Activated naive CD4-positive, alpha-beta T cell treated with anti-CD3 and anti-CD28 coated beads, Interleukin-2, amount 50 U/mL, for 72 hours (primary cell): ENCODE measurements at places on chromosomes 3 and 15.
A peak's percentile ranks its signal among the peaks of the same experiment; 100 is the strongest.

GRCh38 chr15:78992416-78993256 lies 47.8 kb upstream of the CTSH start:
- no peak for DNase-seq

DNA sequence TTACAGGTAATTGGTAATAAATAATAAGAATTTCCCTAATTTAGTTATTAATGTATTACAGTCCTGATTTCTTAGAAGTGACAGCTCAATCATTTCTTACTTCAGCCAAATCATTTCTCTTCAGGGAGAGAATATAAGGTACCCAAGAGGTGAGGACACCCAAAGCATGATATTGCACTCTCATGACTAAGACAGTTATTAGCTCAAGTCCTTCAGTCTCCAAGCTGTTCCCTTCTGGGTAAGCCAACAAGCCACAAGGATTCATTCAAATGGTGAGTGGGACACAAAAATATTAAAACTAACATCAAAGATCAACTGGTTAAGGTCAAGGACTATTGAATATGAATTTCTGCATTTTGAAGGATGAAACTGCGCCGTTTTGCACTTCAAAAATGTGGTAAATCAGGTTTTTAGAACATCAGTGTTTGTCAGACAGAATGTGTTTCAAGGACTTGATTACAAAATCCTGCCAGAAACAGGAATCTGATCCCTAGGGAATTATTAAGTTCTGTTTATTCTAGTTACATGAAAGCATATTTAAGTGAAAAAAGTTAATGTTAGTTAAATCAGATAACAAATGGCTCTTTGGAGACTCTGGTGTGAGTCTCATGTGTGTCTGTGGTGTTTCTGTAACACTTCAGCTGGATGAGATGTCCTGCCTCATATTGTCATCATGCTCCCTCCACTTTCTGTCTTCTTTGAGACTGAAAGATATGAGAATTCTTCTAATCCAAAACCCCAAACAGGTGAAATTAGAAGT lies 101.7 kb upstream of the COL8A1 start:
- DNase-seq, result no peak

GRCh38 chr3:31220431-31220830 lies 312.3 kb upstream of the STT3B start:
- no peak for DNase-seq

DNA sequence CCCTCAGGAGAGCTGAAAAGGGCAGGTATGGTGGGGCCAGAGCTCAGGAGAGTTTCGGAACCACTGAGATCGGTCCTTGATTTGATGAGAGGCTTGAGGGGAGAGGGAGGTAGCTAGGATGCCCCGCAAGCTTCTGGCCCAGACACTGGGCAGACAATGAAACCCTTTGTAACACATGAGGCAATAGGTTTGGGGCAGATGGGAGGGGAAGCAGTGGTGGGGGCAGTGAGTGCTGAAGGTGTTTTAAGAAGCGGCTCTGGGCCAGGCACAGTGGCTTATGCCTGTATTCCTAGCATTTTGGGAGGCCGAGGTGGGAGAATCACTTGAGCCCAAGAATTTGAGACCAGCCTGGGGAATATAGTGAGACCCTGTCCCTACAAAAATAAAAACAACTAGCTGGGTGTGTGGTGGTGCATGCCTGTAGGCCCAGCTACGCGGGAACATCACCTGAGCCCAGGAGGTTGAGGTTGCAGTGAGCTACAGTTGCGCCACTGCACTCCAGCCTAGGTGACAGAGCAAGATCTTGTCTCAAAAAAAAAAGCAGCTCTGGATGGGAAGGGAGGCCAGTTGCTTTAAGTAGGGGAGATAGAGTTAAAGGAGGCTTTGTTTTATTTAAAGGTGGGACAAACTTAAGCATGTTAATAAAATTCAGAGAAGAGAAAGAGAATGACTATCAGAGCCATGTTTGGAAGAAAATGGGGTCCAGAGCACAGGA lies 9.6 kb upstream of the SNX22 start:
- DNase-seq, result no peak

GRCh38 chr3:156602424-156602823 lies 47.5 kb upstream of the SSR3 start:
- no peak for DNase-seq

- no peak for DNase-seq
These were observed 955.3 kb downstream of the EPHA3 start for GRCh38 chr3:90062631-90063200.

GRCh38 chr3:112074006-112074405 lies 12.2 kb upstream of the C3orf52 start:
- no peak for DNase-seq

- no peak for DNase-seq
These were observed 56.0 kb upstream of the FURIN start for GRCh38 chr15:90812171-90812957.

DNA sequence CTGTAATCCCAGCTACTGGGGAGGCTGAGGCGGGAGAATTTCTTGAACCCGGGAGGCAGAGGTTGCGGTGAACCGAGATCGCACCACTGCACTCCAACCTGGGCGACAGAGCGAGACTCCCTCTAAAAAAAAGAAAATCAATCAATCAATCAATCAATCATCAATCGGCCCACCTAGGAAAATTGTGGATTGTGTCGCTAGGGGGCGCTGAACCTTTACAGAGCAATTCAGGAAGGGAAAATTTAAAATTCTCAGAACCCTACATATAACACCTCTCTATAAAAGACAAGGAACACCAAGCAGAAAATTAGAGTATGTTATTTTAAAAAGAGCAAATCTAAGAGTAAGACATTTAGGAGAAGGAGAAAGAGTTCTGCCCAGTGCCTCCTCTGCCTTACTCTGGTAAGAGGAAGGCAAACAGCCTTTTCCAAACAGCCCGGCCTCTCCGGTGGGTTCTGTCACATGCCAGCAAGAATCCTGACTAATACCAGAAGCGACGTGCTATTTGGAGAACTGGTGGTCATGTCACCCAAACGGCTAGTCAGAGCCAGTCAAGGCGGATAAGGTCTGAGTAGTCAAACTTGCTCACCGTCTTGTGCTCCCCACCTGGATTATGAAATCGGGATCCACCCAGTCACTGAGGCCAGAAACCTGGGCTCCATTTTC lies 22.3 kb upstream of the SMCO1 start:
- peak; percentile 75 for DNase-seq

- DNase-seq, result no peak
These were observed 295.8 kb upstream of the THBS1 start for GRCh38 chr15:39285071-39285470.

- no peak for DNase-seq
These were observed 84.9 kb upstream of the ETV5 start for GRCh38 chr3:186193534-186194450.

GRCh38 chr3:48555949-48556795 lies 431 bp downstream of the PFKFB4 start:
- DNase-seq, result no peak

DNA sequence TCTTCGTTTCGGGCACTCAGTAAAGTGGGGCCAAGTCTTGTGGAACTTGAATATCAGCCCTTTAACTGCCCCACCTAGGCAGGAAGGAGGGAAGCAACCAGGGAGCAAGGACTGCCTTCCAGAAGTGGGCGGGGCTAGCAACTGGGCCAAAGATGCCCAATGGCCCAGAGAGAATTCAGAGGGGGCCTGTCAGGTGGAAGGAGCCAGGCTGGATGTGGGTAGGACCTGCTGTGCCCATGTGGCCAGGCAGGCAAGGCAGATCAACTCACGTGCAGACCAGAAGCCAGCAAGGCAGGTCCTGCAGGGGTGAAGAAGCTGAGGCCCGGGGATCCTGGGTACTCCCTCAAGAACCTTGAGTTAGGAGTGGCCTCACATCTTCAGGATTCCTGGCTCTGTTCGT lies 5.5 kb downstream of the MAP6D1 start:
- no peak for DNase-seq

DNA sequence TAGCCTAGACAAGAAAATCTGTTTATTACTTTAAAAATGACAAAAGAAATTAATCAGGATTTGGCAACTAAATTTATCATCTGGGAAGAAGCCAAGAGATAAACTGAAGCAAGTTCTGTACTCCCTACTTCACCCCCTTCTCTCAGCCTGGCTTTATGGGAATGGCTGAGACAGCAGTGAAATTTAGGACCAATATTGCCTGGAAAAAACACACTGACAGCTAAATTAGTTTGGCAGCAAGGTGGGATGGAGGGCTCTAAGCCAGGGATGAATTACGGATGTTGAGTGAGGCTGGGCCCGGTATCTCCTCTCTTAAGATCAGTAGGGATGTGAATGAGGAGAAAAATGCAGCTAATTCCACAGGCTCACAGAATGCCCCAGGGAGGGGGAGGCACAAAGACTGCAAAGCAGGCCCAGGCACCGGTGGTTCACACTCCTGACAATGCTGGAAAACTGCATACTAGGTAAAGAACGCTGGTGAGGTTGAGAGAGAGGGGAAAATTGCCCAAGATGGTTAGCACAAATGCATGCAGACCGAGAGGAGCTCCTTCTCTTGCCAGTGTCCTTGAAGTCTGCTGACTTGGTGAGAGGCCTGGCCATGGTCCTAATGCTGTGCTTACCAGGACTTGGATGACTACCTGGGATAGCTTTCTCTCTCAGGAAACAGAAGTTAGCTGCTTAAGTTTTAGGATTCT lies 89.0 kb downstream of the WDR76 start:
- no peak for DNase-seq

DNA sequence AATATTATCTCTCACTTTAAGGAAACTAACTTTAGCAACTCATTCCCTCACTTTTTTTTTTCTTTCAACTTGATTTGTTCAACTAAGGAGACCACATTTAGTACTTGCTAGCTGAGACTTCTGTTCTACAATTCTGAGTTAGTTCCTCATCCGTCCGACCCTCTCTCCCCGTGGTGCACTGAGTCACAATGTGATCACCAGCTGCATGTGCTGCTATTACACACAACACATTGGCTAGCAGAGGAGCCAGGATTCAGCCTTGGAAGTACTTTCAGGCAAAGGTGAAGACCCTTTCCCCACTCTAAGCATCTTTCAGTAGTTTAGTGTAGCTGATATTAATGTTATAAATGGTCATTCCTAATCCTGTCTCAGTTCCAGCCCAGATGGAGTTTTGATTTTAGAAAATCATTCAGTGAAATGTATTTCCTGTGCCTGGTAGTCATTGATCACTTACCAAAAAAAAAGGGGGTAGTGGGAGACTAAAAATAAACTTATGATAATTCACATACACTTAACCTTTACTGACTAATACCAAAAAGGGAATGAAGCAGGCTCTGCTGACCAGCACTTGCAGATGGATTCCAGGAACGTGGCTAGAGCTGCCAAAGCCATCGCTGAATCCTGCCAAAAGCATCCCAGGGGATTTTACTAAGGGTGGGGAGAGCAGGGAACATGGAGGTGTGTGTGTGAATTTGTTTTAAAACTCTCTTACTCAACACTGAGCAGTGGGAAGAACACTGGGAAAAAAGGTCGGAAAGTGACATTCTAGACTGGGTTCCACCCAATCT lies 424.8 kb downstream of the LPP start:
- peak; percentile 6 for DNase-seq

DNA sequence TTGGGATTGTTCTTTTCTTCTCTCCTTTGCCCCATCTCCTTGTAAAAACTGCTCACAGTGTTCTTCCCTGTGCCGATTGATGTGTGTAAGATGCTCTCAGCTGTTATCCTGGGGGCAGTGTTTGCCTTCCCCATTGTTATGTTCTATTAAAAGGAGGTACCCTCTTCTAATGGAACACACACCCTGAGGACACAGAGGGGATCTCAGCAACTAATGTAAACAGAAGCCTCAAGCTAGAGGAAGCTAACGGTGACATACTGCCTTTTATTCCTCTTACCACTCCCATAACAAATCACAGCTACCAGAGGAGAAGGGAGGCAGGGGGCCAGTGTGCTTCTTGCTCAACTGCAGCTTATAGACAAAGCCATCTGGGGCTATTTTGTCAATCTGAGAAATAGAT lies 2.2 kb downstream of the TAGLN3 start:
- DNase-seq, result no peak

GRCh38 chr15:96521386-96521785 lies 190.9 kb downstream of the NR2F2 start:
- DNase-seq, result no peak
